Dermis blood vessel endothelial cell (primary cell): ENCODE measurements at places on chromosomes 7 and 10. TPM values are rescaled to one million over a fixed set of nuclear protein-coding genes. Genes with fewer than 3 reads are reported as not detected.

Gene RELN
- 412 and 787 TPM in 2 replicates for total RNA-seq

Gene ZNF789
- 4.7 and 6.1 TPM in 2 replicates for total RNA-seq

Gene MAP3K8
- total RNA-seq: 2.5 and 6.3 TPM in 2 replicates

Gene CFAP58
- total RNA-seq: 0.85 and 1.2 TPM in 2 replicates

Gene PVRIG
- not detected in 2 replicates for total RNA-seq

Gene SEMA3C
- 0.85 and 4.2 TPM in 2 replicates for total RNA-seq

Gene OR2A42
- total RNA-seq: not detected in 2 replicates

Gene PGAM2
- total RNA-seq: 0.19 and 0.51 TPM in 2 replicates

Gene TMEM213
- not detected in 2 replicates for total RNA-seq

Gene SPDYE18
- 0.51 TPM in 1 of 2 replicates, not detected in the other for total RNA-seq

Gene DDX56
- 55.5 and 69.5 TPM in 2 replicates for total RNA-seq

Gene VSTM2A
- total RNA-seq: not detected in 2 replicates

Gene PITX3
- total RNA-seq: not detected in 2 replicates

Gene DDX21
- 73.0 and 102 TPM in 2 replicates for total RNA-seq

Gene PRSS37
- not detected in 2 replicates for total RNA-seq
